ENCODE measurements at places on chromosomes 11 and 22. TPM values are rescaled to one million over a fixed set of nuclear protein-coding genes. Genes with fewer than 3 reads are reported as not detected.

DNA sequence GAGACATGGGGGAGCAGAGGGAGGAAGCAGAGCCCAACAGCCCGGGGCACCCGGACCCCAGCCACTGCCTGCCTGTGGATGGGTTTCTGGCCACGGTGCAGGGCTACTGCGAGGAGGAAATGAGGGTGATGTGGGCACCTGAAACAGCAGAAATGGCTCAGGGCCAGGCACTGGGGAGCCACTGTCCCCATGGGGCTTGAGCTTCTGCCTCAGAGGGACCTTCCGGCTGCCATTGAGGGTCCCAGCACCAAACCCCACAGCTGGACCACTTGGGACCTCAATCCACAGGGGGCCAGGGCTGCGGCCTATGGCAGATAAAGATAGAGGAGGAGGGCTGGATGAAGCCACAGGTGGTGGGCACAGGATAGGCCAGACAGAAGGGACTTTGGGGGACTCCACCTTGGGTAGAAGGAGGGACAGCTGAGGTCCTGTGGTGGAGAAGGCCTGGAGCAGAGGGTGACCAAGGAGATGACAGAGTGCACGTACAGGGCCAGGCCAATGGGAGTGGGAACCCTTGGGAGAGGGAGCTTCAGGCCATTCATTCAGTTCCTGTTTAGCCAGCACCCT, 48.3 kb downstream of the NFAM1 start:
- no peak for DNase-seq

GRCh38 chr22:37472418-37473006, 13.7 kb downstream of the MFNG start:
- no peak for DNase-seq

- DNase-seq: peak; percentile 32
These were observed 18.9 kb upstream of the C11orf96 start for GRCh38 chr11:43923406-43924111.

DNA sequence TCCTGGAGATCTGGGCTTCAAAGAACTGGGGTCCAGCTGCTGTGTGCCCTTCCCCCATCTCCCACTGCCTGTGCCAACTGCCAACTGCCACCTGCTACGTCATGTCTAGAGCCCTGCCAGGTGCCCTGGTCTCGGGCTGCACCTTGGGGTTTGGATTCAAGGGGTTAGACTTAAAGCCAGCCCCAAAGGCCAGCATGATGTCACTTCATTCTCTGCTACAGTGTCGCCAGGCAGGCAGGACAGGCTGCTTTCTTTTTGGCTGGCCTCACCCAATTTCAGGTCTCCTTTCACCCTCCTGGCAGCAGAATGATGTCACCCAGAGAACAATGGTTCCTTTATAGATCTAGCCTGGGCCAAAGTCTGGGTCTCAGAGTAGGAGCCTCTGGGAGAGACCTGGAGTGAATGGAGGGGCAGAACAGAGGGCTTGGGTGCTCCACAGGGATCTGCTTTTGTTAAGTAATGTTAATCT, 79.5 kb upstream of the CRYBB3 start:
- DNase-seq: no peak

GRCh38 chr11:117481885-117482284, 154.2 kb downstream of the CEP164 start:
- DNase-seq: no peak

- no peak for DNase-seq
These were observed 63.2 kb downstream of the ZBTB16 start for GRCh38 chr11:114122686-114123085.

DNA sequence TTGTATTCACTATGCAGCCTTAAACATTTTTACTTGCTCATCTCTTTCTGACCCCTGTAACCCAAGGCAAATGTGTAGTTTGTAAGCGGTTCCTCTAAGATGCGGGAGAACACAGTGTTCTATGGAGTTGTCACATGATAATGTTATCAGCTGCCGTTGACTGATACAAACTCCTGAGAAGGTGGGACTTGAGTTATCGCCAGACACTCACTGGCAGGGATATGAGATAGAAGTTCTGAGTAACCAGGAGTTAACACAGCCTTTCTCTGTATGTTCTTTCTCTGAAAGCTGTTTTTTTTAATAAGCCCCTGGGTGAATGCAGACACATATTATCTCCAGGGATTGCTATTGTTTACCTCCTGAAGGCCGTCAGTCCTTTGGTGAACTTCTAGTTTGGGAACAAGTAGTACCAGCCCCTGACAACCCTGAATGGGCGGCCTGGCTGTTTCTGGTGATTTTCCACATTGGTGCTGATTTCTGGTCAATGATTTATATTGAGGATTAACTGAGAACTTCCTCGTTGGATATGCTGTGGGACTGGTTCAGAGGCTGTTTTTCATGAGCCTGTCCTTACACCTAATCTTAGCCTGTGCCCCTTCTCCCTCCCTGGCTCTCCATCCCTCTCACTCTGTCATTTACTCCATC, 155.3 kb upstream of the RASSF10 start:
- no peak for DNase-seq

- DNase-seq: no peak
These were observed 6.6 kb upstream of the KCTD17 start for GRCh38 chr22:37044634-37045625.

GRCh38 chr11:68684385-68685356, at the start of gene GAL:
TSS of gene GAL (plus strand) at chr11:68684544. CDS start at chr11:68684924, 380 bp downstream.
- DNase-seq: no peak

DNA sequence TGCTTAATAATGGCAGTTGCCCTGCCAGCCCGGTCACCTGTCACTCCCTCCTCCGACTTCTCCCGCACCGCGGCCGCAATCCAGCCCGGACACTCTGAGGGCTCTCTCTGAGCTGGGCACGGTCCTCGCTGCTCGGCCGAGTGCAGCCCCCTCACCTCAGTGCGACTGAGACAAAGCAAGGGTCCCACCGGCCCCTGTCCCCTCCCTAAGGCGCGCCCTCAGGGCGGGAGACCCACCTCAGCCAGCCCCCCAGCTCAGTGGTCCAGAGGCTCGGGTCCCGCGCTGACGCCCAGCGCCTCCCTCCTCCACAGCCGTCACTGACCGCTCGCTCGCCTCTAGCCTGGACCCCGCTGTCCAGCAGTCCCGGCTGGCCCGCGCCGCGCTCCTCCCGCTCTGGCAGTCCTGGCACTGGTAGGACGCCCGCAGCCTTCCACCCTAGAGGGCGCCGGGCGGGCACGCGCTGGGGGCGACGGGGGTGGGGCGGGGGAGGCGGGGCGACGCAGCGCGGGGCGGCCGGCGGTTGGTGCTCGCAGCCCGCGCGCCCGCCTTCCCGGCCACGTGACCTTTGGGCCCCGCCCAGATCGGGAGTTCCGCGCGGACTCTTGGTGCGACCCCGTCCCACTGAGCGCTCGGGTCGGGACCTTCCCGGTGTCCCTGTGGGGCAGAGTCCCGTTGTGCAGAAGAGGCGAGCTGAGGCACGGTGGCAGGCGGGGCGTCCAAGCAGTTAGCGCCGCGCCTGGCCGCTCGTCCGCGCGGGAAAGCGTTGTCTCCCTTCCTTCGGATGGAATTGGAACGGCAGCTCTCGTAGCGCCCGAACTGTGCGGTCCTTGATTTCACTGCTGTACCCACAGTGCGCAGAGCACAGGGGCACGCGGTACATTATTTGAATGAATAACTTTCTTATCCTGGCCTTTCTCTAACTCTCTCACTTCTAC, 7.8 kb upstream of the L3MBTL2 start:
- DNase-seq: peak; percentile 39

DNA sequence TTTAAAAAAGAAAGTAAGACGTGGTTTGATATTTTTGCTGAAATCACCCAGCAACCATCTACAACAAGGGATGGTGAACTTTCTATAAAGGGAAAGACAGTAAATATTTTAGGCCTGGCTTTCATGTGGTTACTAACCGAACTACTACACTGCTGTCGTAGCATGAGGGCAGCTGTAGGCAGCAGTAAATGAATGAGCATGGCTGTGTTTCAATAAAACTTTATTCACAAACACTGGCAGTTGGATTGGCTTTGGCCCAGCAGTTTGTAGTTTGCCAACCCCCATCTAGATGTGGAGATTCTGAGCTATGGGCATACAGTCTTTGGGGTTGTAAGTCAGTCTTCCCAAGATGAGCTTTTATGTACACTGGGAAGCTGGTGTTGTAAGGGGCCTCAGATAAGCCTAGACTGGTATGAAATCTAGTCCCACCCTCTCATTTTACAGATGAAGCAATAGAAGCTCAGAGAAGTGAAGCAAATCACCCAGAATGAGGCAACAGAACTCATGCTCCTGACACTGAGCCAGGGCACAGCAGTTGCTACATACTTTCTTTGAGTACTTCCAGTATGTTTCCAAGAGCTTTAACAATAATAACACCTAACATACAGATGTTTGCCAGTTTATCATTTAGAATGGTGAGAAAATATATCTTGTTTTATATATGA, 204.4 kb downstream of the ADAMTS15 start:
- no peak for DNase-seq

- no peak for DNase-seq
These were observed 761 bp downstream of the HMBS start for GRCh38 chr11:119085437-119085847.

DNA sequence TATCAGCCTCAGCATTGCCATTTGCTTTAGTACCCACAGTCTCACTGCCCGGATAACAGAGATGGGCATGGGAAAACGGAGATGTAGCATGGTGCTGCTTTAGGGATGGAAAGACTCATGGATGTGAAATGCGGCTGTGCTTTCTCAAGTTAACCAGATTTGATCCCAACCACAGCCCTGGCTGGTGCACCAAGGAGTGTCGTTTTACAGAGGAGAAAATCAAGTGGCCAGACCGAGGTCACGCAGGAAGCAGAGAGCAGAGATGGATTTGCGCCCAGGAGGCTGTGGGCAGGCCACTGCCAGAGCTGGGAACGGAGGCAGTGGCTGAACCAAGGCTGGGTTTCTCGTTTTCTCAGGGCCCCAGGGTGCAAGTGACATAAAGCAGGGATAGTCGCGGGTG, 9.0 kb downstream of the MB start:
- no peak for DNase-seq

DNA sequence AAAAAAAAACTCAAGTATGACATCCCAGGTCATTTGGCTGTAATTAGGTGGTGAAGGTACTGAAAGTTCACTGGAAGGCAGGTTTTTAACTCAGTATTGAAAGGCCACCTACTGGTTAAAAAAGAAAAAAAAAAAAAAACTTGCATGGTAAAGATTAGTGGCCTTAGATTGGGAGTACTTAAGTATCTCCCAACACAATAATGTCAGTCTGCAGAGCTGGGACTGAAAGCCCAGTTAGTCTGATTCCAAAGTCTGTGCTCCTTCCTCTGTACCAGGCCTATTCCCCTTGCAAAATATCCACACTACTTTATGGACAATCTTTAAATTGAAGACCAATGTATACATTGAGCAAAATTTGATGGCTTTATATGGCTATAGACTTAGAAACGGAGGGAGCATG, 85.5 kb downstream of the NOX4 start:
- DNase-seq: no peak

SHISAL1 gene
- total RNA-seq: not detected

GAL3ST3 gene
- not detected for total RNA-seq

OVOL1 gene
- total RNA-seq: not detected

DNAL4 gene
- 11.0 TPM for total RNA-seq

TNNT3 gene
- total RNA-seq: not detected

TRPM5 gene
- total RNA-seq: not detected

SLC22A9 gene
- total RNA-seq: not detected

MMP12 gene
- 0.97 TPM for total RNA-seq

TSPAN32 gene
- total RNA-seq: not detected

RHOD gene
- 11.9 TPM for total RNA-seq
